ENCODE measurements at places on chromosomes 3 and 15. TPM values are rescaled to one million over a fixed set of nuclear protein-coding genes. Genes with fewer than 3 reads are reported as not detected.

CPB1 gene
- total RNA-seq: not detected

GOLGA8J gene
- not detected for total RNA-seq

C3orf85 gene
- total RNA-seq: not detected

ZNF774 gene
- 1.5 TPM for total RNA-seq

FBXW12 gene
- total RNA-seq: 0.15 TPM

MST1R gene
- 1.9 TPM for total RNA-seq

LRRC2 gene
- total RNA-seq: under 0.01 TPM

ALG3 gene
- total RNA-seq: 25.3 TPM

ZBTB20 gene
- 14.9 TPM for total RNA-seq

UBAP1L gene
- 1.5 TPM for total RNA-seq

GUCA1C gene
- not detected for total RNA-seq

RLBP1 gene
- not detected for total RNA-seq

ADAMTS17 gene
- 0.17 TPM for total RNA-seq

PTH1R gene
- 0.66 TPM for total RNA-seq

PSTPIP1 gene
- total RNA-seq: 0.17 TPM

TIMP4 gene
- total RNA-seq: 15.6 TPM

RFT1 gene
- total RNA-seq: 10.6 TPM

Data from smooth muscle cell of trachea (primary cell).